ENCODE measurements at places on chromosomes 1 and 21.

DNA sequence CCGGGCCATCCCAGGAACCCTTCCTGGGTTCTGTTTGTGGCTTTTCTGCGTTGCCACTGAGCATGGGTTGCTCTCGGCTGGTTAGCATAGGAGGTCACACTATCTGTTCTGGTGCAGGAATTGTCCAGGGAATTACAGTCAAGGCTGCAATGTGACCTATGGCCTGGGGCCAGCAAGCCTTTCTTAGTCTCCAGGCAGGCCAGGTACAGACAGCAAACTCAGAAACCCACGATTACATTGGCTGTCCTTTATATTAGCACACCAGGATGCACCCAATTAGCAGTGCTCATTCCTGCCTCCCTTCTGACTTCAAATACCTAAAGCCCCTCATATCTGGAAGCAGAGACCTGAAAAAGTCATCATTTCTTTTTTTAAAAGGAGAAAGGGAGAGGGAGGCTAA, 55.2 kb downstream of the CD247 start:
- no peak for DNase-seq

GRCh38 chr1:41313661-41314131, 47.5 kb upstream of the FOXO6 start:
- DNase-seq = no peak

DNA sequence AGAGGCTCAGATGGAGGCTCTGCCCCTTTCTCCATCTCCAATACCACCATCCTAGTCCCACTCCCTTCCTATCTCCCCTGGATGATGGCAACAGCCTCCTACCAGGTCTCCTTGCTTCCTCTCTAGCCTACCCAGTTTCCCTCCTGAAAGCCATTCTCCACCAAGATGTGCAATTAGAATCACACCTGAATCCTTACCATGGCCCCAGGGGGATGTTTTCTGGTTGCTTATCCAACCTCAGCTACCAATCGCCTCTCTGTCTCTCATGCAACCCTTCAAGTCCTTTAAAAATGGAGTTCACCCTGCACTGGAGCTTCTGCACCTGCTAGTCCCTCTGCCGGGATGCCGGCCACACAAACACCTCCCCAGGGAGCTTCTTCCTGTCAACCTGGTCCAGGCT, 2.9 kb downstream of the RCAN1 start:
- DNase-seq = no peak

DNA sequence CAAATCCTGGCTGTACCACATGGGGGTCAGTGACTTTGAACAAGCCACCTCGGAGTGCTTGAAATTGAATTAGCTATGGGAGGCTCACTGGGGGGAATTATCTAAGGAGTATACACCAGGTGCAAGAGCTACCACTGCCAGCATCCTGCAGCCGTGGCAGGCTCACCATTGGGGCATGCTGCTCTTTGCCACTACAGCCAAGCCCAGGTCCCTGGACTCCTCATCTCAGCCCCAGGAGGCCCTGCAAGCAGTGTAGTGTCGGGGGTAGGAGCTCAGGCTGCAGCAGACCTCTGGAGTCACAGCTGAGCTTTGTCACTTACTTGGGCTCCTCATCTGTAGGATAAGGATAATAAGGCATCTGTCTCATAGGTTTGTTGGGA, 35.3 kb downstream of the ACOT11 start:
- DNase-seq = no peak

DNA sequence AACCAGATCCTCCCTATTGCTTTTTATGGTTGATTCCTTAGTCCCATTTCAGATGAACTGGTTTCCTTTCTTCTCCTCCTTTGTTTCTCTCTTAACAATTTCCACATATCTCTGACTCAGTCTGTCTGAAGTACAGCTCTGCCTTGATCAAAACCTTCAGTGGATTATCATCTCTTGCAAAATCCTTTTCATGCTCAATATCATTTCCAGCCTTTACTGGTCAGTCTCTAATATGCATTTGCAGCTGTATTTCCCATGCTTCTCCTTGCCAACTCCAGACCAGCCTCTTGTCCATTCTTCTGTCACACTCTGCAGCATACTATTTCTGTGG, 72.2 kb downstream of the SNX7 start:
- no peak for DNase-seq

DNA sequence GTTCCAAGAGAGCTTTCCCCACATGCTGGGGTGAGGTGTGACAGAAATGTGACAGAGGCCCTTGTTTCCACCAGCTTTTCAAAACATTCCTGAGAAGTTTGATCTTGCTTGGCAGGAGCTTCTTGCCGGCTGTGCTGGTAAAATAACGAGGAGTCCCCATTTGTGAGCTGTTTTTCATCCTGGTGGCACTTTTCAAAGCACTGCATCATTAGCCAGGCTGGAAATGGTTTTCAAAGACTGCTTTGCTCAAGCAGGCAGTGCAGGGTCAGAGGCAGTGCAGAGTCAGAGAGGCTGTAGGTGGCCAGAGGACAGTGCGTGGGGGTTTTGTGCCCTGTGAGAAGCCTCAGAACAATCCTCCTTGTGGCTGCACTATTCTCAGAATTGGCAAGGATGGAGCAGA, 75.8 kb upstream of the KCNA3 start:
- no peak for DNase-seq

- DNase-seq = no peak
These were observed 18.9 kb downstream of the SLC27A3 start for GRCh38 chr1:153793973-153794615.

DNA sequence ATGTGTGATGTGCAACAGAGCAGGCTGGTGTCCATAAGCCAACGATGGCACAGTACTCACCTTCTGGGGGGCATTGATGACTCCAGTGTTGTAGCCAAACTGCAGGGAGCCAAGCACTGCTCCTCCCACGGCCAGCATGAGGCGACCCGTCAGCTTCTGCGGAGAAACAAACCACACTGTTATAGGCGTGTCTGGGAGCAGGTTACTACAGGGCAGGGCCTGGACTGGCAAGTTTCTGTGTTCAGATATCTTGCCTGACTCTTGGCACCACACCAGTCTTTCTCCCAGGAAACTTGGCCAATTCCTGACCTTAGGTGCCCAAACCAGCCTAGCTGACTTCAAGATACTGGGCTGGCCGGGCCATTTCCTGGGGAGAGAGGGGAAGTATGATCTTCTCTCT, 15.5 kb downstream of the SLC2A1 start:
- DNase-seq = no peak

- DNase-seq = no peak
These were observed 7.9 kb upstream of the EDN2 start for GRCh38 chr1:41492341-41492848.

GRCh38 chr1:51489472-51489871, 29.6 kb downstream of the EPS15 start:
- DNase-seq = no peak

DNA sequence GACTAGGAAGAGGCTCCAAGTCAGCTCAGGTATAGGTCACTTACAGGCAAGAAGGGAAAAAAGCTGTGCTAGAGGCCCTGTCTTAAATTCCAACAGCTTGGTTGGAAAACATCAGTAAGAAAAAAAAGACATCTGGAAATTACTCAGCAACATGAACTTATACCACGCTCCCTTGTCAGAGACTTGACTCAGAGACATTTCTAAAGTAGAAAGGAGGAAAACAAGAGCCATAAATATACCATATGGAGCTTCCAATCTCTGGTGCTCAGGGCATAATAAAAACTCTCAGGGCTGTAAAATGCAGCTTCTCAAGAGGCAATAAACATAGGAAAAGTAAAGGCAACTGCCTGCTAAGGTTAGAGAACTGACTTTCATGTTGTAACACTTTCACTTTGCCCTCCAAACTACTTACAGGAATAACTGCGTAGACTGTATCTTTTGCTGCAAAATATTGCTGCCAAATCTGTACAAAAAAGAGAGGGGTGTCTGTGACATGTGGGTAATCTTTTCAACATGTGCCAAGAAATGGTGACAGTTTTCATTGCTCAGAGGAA, 14.7 kb downstream of the ATPAF1 start:
- no peak for DNase-seq

- DNase-seq = no peak
These were observed 2.0 kb downstream of the OPRD1 start for GRCh38 chr1:28813931-28814465.

GRCh38 chr1:156804572-156805243, 11.9 kb downstream of the SH2D2A start:
- no peak for DNase-seq

- DNase-seq = no peak
These were observed 45.7 kb downstream of the CAPN9 start for GRCh38 chr1:230792691-230793462.

GRCh38 chr1:234400773-234401172, 27.5 kb downstream of the COA6 start:
- DNase-seq = no peak

DNA sequence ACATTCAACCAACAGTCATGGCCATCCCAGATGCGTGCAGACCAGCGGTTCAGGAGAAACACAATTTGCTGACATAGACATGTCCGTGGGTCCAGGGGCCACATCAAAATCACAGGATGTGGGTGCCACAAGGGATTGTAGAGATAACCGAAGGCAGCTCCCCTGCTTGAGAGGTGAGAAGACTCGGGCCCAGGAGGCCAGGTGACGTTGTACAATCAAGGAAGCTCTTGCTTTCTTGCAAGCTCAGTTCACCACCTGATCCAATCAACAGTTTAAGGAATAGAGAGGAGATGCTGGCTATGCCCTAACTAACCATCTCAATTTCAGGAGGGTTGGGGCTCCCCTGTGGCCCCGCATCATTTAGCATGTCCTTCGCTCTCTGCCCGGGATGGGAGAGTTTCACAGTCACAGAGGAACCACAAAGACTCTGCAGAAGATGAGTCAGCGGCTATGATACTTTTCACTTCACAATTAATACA, 19.5 kb downstream of the UBASH3A start:
- DNase-seq = no peak

DNA sequence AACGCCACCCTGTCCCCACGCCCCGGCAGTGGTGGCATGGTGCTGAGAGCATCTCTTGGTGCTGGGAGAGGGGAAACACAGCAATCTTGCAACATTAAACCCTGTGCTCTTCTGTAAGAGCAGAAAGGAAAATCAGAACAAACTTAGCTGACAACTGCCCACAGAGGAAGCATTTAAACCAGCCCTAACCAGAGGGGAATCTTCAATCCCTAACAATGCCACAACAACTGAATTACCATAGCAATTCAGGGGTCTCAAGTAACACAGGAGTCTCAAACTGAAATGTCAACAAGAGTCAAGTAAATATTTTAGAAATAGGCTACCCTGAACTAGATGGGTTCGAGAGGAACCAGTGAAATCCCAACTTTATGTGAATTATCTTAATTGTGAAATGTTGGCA, 1983.6 kb downstream of the NCAM2 start:
- no peak for DNase-seq

DNA sequence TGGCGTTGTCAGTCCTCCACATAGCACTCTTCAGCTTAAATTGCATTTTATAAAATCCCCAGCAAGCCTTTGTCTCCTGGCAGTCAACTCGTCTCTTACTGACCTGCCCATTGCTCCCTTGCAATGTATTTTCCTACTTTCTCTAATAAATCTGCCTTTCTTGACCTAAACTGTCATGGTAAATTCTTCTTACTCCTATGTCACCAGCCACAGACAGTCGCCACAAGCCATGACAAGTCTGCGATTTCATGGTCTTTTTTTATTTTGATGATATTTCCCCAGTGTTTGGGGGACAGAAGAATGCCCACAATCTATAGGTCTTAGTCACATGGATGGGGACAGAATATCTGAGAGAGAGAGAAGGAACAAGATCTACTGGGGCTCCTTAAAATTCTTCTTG, 8.4 kb downstream of the IFNAR2 start:
- DNase-seq = no peak

- no peak for DNase-seq
These were observed 33.5 kb downstream of the NEK2 start for GRCh38 chr1:211641942-211642341.

GRCh38 chr1:170620164-170620563, 43.8 kb upstream of the PRRX1 start:
- DNase-seq = no peak

DNA sequence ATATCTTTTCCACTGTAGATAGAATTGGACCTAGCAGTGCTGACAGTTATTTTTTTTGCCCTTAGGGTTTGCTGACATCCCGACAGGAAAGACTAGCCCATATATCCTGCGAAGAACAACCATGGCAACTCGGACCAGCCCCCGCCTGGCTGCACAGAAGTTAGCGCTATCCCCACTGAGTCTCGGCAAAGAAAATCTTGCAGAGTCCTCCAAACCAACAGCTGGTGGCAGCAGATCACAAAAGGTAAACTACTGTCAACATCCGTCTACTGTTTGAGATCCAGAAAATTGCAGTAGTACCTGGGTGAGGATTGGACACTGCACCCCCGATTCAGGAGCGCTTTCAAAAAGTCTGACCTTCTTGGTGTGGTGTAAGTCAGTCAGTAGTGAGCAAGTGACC, 55.8 kb downstream of the CENPF start:
- no peak for DNase-seq

DNA sequence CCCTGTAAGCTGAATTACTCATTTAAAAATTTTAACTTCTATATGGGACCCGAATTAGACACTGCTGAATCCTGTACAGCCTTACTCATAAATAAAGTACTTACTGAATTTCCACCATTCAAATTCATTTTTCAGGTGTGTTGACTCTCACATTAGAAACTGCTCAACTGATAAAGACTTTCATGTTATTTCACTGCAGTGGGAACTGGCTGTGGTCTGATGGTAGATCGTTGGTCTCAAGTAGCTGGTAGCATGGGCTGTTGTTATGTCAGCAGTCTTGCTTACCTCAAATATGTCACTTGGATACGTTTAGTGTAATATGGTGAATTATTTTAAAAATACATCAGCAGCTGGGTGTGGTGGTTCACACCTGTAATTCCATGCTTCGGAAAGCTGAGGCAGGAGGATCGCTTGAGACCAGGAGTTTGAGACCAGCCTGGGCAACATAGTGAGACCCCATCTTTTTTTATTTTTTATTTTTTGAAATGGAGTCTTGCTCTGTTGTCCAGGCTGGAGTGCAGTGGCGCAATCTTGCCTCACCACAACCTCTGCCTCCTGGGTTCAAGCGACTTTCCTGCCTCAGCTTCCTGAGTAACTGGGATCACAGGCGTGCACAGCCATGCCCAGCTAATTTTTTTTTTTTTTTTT, 10.4 kb downstream of the DEGS1 start:
- no peak for DNase-seq

- DNase-seq = no peak
These were observed 984.4 kb upstream of the NCAM2 start for GRCh38 chr21:20013851-20014250.

GRCh38 chr1:241503444-241503843, 16.1 kb downstream of the FH start:
- DNase-seq = no peak

DNA sequence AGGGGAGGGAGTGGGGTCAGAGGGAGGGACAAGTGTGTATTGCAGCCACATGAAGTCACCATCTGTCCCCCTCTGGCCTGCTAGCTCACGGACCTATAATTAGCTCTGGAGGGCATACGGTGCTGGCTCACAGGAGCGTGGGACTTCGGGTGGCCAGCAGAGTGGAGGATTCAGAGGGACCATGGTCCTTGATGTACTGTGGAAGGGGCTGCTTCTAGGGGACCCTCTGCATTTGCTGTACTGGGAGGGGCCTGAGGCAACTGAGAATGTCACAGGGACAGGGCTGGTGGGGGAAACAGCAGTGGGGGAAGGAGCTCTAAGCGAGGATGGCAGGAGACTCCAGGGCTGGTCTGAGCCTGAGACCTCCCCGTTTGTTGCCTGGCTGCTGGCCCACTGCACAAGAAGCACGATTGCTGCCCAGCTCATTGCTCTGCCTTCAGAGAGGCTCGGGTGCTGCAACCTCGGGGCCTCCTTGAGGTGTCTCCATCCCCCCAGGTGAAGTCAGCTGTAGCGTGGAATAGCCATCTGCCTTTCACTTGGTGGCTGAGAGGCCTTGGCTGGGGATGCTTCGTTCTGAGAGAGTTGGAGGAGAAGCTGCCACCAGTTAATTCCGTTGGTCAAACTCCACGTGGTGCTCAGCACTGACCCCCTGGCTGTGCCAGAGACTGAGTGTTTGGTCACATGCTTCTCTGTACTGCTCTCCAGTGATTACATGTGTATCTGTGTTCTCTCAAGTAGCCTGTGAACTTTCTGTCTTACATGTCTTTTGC, 2.7 kb downstream of the PPFIA4 start:
- no peak for DNase-seq

Data from NCI-H1694 treated with DMSO at 0.1 percent for 48 hours (cell line).